ENCODE measurements at places on chromosomes 2 and 18. TPM values are rescaled to one million over a fixed set of nuclear protein-coding genes. Genes with fewer than 3 reads are reported as not detected.

CXCR1 gene
- 0.10 TPM for polyA plus RNA-seq

DNA sequence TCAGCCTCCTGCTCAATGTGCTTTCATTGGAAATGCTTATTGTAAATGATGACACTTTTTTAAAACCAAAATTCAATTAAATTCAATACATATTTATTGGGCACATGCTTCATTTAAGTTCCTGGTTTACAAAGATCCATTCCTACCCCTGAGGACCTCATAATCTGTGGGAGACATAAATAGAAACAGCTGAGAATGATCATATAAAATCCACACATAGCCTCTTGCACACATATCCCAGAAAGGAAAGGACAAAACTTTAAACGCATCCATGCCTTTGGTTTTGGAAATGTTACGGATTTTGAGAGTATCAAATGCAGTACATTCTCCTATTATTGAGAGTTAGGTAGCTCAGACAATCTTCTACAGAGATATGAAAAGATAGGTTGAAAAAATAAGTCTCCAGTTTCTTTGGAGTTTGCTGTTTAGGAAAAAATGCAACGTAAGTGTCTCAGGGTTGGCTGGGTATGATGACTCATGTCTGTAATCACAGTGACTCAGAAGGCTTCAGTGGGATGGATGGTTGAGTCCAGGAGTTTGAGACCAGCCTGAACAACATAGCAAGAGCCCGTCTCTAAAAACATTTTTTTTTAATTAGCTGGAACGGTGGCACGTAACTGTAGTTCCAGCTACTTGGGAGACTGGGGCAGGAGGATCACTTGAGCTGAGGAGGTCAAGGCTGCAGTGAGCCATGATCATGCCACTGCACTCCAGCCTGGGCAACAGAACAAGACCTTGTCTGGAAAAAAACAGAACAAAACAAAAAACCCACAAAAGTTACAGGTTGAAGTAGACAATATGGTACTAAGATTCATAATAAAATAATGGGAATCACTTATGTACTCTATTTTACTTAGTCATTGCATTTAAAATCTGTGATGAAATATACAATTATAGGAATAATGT, 3.9 kb upstream of the PRELID3A start:
- no peak for DNase-seq

DNA sequence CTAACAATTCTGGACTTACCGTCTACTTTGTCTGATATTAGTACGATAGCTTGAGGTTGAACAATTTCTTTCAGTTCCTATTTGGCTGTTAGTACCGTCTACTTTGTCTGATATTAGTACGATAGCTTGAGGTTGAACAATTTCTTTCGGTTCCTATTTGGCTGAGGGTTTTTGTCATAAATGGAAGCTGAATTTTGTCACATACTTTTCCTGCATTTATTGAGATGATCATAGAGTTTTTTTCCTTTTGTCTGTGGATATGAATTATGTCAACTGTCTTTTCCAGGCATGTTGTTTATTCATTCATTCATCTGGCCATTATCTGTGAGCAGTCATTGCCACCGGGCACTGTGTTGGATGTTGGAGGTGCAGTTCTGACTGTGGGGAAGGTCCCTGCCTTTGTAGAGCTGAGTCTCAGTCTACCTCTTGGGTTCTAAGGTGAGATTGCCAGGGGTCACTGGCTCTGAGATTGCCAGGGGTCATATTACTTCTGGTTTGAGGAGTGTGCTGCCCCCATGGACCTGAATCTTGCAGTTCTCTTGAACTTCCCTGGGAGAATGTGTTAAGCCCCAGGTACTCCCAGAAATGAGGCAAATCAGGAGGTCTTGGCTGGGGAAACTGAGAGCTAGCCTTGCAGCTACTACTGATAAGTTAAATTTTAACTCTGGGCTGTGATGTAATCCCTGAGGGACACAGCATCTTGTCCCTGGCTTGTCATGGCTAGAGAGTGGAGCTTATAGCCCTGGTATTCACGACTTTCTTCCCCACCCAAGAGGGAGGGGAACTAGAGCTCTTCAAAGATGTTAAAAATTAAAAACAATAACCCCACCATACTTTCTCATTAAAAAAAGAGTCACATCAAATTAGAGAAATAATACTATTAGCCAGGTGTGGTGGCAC, 89.1 kb upstream of the MBOAT2 start:
- no peak for DNase-seq

DNA sequence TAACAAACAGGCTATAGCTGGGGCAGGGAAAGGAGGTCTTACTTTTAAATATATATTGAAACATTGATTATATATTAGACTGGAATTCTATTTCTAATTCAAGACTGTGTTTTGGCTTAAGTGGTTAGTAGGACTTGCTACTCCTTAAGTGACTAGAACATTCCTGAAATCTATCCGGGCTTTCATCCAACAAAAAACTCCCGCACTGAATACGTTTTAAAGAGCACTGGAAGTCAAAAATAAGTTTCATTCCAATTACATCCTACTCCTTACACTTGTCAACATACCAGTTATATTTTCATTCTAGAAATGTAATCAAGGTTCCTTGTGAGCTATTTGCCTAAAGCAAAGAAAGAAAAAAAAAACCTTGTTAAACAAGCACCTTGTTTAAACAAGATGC, 204.6 kb downstream of the SP3 start:
- no peak for DNase-seq

GRCh38 chr2:207692206-207693065, 19.0 kb upstream of the CCNYL1 start:
- no peak for DNase-seq

DNA sequence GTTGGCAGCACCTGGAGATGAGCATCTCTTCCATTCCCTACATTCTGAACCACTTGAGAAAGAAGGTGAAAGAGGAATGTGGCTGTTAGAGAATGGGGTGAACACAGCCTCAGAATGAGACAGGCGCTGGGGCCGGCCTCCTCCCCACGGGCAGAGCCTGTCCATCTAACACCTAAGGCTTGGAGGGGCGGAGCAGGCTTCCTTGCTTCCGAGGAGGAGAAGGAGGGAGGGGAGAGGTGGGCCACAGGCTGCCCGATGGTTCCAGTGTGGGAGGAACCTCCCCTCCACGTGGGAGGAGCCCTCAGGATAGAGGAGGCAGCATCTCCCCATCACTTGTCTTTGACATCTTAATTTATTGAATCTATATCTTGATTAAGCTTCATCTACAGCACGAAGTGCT, 68.6 kb downstream of the CIB4 start:
- DNase-seq: no peak

Measured in heart right ventricle (tissue), 16 donors.